Activated CD4-positive, CD25-positive, alpha-beta regulatory T cell (primary cell): ENCODE measurements at places on chromosomes 16 and 17.

DNA sequence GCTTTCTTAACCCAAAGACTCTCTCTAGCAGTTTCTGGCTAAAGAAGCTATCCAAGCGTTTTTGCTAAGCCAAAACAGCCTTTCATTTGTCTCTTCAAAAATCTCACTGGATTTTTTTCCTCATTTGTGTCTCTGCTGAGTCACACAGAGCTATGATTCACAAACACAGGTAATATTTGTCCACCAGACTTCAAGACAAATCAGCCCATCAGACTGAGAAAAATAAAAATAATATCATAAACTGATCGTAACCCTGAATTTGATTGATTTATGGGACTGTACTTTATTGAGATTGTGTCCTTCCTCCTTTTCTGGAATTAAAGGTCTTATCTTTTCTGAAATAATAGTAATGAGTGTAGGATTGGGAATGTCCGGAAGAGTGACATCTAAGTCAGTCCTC is 25.8 kb downstream of the TRIM16 start:
- DNase-seq = no peak

DNA sequence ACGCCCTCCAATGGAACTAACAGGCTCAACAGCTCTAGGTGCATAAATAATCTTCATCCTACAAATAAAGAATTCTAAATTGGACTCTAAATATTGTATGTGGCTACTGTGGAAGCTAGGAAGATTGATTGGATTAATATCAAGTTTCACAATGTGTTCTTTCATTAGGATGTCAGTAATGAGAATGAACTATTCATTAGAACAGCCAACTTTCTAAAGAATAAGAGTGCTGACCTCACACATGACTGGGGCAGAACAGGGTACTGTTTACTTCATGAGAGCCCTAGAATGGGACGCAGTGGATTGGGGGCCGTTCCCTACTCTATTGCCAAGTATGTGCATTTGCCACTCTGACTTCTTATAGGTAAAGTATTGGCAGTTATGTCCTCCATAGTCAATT is 528.2 kb upstream of the RBFOX1 start:
- DNase-seq = no peak

DNA sequence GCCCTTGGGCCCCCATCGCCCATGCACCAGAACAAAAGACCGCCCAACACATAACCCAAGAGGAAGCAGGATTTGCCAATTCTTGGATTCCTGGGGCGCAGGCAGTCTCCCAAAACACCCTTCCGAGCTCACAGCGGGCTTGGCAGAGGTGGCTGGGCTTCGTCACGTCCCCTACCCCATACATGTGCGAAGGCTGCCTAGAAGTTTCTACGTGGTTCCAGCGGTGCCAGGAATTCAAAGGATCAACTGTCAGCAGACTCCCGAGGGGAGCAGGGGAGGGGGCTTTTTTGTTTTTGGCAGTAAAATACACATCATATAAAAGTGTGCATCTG is 80.8 kb upstream of the PLCG2 start:
- no peak for DNase-seq

DNA sequence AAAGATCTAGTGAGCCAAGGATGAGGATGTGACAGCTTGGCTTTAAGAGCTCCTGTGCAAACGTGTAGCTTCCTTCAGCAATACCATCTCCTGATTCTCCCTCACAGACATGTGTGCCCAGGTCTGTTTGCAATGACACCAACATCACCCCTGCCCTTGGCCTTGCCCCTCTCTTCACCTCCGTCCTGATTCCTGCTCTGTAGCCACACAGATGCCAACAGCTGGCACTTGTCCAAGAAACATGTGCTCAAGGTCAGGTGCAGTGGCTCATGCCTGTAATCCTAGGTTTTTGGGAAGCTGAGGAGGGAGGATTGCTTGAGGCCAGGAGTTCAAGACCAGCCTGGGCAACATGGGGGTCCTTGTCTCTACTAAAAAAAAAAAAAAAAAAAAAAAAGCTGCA is 103.8 kb upstream of the CRHR1 start:
- DNase-seq = no peak

GRCh38 chr16:66954097-66954659 is 6.9 kb upstream of the CES3 start:
- peak; percentile 59 for DNase-seq

- DNase-seq = no peak
These were observed 735 bp downstream of the PSMD11 start for GRCh38 chr17:32445074-32445415.

- DNase-seq = no peak
These were observed at the start of gene ADORA2B for GRCh38 chr17:15944759-15945526. ADORA2B (plus strand) TSS chr17:15945130; CDS start chr17:15945249, 119 bp downstream.

DNA sequence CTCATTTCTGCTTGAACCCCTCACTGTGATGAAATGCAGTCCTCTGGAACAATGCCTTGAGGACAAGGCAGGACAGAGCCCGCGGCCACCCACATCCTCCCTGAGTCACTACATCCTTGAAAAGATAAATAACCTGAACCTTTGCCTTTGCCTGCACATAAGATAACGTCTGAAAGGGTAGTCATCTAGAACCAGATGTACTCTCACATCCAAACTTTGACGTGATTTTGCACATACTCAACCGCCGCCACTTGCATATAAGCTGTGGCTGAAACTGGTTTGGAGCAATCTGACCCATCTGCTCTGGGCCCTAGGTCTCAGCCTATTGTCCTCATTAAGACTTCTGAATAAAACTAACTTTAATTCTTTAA is 252.1 kb downstream of the PHKB start:
- DNase-seq = no peak

GRCh38 chr16:23410176-23410575 is 42.8 kb downstream of the COG7 start:
- no peak for DNase-seq

GRCh38 chr17:74080656-74081582 is 122.6 kb upstream of the RPL38 start:
- DNase-seq = no peak

- DNase-seq = no peak
These were observed 7.6 kb downstream of the NOL11 start for GRCh38 chr17:67725373-67725791.

DNA sequence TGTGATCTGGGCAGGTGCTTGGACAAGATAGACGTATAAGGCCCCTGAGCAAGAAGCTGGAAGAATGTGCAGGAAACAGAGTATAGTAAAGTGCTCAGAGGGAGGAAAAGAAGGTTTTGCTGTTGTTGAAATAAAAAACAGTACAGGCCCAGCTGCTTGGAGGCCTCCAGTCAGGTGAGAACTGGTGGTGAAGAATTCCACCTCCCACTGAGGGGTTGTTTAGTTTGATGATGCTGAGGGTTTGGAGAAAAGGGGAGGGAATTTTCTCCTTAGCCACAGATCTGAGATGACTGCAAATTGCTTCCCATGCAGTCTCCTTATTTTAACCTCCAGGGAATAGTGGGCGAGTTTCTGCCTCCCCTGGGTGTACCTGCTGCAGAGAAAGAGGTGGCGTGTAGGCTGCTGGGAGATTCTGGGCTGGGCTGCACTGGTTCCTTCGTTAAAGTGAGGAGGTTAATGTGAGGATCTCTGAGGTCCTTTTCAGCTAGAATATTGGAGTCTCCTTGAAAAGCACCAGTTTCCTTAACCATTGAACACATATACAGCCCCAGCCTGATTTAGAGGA is 25.8 kb downstream of the SMPD3 start:
- DNase-seq = no peak

DNA sequence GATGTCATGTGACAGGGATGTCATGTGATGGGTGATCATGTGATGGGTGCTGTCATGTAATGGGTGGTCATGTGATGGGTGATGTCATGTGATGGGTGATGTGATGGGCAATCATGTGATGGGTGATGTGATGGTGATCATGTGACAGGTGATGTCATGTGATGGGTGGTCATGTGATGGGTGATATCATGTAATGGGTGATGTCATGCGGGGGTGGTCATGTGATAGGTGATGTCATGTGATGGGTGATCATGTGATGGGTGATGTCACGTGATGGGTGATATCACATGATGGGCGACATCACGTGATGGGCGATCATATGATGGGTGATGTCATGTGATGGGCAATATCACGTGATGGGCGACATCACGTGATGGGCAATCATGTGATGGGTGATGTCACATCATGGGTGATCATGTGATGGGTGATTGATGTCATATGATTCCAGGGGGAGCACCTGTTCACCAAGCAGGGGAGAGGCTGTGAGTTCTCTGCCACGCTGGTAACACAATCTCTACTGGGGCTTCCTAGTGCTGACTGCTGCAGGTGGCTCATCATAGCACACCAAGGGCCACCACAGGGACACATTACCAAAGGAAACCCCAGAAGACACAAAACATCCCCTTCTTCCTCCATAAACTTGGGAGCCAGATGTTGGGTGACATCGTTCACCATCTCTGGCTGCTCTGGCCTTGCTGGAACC is 16.5 kb downstream of the CD300LB start:
- DNase-seq = no peak

- DNase-seq = no peak
These were observed 302.9 kb downstream of the SOX9 start for GRCh38 chr17:72423718-72424117.

GRCh38 chr16:50229149-50229726 is 37.1 kb upstream of the ADCY7 start:
- no peak for DNase-seq

GRCh38 chr16:79845033-79845733 is 244.6 kb upstream of the MAF start:
- DNase-seq = no peak

GRCh38 chr16:54585094-54585997 is 298.8 kb upstream of the IRX3 start:
- DNase-seq = no peak

GRCh38 chr16:57609541-57610401 is 18.7 kb upstream of the ADGRG1 start:
- DNase-seq = peak; percentile 28

DNA sequence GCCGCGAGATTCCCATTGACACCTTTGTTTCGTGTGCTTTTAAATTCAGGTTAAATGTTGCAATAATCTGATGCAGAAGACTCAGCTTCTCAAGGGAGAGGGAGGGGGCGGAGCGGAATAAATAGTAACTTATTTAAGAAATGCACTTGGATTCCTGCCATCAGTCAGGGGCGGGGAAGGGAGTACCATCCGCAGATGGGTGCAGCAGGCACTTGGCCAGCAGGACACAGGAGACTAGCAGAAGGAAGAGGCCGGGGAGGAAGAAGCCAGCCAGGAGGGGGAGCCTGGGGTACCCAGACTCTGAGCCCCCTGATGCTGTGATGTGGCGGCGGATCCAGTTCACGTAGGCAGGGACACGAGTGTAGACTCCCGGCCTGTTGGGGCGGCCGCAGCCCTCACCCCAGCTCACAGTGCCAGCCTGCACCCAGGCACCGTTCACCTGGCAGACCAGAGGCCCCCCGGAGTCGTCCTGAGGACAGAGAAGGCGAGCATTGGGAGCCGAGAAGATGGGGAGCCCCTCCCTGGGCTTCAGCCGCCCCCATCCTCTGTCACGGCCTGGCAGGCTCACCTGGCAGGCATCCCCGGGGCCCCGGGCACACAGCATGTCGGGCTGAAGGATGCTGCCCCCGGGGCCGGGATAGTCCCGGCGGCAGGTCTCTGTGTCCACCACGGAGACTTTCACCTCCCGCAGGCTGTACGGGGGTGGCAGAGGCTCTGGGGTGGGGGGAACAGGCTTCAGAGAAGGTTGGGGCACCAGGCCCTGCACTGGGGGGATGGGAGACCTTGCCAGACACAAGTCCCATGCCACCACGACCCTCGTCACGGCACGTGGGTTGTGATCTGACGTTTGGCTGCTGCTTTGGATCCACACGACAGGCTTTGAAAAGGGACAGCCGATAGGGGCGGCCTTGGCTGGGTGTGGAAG is 3.2 kb downstream of the TPSG1 start:
- DNase-seq = no peak

GRCh38 chr17:80006811-80007752 is 28.6 kb downstream of the TBC1D16 start:
- no peak for DNase-seq

DNA sequence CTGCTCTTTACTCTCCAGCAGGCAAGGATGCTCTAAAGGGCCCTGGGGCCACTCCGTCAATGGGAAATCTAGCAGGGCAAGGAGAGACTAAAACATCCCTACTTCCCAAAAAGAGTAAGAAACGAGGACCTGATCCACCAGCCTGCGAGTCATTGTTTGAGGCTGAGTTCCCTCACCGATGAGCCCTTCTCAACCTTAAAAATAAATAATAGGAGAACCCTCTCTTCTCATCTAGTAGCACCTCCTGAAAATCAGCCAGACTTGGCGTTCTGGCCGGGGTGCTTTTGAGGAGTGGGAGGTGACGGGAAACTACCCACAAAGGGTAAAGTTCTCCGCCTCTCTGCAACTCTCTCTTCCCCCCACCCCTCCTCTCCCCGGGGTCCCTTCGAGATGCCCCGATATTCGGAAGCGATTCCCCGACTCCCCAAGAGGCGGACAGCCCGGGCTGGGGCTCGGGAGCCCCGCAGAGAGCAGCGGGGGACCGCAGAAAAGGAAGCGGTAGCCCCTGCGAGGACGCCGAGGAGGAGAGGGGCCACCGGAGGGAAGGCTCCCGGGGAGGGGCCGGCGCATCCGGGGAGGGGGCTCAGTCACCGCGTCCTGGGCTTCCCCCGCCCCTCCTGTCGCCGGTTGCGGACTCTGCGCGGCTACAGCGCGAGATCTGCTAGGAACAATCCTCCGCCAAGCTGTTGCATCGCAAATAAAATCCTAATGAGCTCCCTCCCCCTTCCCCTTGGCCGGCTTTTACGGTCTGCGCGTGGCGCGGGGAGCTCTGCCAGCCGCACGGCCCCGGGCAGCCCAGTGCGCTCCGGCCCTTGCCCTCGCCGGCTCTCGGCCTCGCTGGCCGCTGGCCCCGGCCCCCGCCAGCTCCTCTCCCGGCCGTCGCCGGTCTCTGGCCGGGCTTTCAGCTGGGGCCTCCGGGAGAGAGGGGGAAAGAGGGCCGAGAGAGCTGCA is 1.3 kb downstream of the HOXB9 start:
- DNase-seq = no peak

GRCh38 chr17:21172846-21173245 is 41.1 kb downstream of the TMEM11 start:
- DNase-seq = no peak

GRCh38 chr16:77660311-77660710 is 62.0 kb upstream of the NUDT7 start:
- DNase-seq = no peak

DNA sequence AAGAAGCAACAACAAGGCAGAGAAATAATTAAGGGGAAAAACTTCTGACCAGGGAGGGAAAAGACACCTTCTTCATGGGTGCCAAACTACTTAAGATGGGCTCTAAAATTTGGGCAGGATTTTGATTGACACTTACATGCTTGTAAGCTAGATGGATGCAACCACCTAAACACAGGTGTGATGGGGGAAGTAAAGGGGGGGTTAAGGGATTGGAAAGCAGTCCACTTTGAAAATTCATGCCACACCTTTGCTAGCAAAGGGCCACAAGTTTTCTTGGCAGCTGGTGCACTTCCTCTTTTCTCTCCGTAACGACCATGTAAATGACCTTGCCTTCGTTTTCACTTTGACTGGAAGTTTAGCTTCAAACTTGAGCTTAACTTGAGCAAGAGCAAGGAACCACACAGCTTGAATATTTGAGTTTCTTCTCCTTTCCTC is 14.3 kb upstream of the PRKAR1A start:
- DNase-seq = no peak

DNA sequence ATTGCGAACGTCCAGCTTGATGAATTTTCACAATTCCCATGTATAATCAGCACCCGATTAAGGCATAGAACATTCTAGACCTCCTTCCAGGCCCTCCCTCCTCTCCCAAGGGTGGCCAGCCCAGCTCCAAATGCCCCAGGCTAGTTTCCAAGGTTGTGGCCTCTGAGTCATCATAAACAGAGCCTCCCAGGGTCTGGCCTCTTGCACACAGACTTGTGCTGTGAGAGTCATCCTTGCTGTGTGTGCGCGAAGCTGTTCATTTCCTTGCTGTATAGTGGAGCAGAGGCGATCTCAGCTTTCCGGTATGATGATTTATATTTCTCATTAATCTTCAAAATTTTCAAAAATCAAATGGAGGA is 20.5 kb upstream of the JPH3 start:
- no peak for DNase-seq
